ENCODE measurements at places on chromosomes 7 and 10.

DNA sequence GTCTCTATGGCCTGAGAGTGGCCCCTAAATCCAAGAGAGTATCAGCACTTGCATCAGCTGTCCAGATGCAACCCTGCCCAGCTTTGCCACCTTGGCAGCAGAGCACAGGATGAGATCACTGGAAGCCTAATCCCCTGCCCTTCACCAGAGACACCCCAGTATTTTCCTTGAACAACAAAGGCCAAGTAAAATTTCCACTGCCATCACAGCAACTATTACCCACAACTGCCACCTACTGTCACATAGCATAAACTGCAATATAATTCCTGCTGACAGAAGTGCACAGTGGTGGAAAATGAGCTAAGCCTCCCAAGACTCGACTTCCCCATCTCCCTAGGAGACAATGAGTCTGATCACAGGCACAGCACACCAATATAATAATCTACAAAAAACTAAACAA is 462.8 kb upstream of the ZWINT start:
- no peak for DNase-seq

DNA sequence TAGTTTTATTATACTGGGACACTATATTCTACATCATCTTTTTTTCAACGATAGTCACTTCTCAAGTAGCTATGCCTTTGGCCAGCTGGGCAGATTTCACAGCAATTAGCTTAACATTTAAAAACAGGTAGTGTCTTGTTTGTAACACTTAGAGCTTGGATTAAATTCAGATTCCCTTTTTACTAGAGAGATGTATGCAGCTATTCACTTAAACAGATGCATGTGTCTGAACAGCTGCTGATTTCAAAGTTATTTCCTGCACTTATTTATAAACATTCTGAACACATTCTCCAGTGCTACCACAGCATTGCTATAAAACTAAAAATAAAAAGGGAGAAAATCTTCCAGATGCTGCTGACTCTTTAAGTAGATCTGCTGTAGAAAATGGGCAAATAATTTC is 637.2 kb downstream of the POM121L12 start:
- DNase-seq = no peak

GRCh38 chr10:97067716-97068391 is 117.9 kb downstream of the SLIT1 start:
- no peak for DNase-seq

DNA sequence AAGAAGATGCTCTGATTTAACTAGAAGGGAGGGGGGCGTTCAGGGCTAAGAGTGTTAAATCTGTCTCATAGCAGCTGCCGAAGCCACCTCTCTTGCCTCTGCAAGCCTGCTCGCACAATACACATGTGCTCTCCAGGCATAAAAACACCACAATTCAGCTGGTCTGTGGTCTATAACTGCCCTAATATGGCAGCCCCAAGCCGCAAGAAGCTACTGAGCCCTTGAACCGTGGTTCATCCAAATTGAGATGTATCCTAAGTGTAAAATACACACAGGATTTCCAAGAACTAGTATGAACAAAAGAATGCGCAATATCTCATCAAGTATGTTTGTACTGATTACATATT is 70.8 kb upstream of the FGFR2 start:
- no peak for DNase-seq

- no peak for DNase-seq
These were observed 183.3 kb downstream of the SGMS1 start for GRCh38 chr10:50440489-50440888.

DNA sequence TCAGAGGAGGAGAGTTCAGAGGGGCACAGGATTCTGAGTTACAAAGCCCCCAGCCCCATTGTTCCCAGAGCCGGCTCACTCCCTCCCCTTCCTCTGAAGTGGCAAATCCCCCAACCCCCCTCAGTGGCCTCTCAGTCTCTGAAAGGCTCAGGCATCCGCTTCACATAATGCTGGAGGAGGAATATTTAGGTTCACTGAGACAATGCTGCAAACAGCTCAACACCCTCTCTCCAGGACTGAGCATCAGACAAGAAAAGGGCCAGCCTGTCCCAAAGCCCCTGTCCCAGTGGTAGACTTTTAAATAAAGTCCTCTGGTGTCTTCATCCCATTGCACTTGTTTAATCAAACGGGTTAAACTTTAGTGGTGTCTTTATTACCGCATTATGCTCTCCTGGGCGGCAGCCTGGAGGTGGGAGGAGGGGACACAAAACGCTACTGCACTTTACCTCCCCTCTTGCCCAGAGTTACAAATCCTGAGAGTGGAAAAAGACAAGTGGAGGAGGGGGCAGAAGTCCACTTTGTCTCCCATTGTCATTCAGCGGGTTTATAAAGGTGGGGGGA is 257.9 kb downstream of the FGFR2 start:
- DNase-seq = no peak

- no peak for DNase-seq
These were observed 44.5 kb downstream of the GBF1 start for GRCh38 chr10:102289840-102290239.

- no peak for DNase-seq
These were observed 99.3 kb downstream of the SEC23IP start for GRCh38 chr10:119991816-119992215.

- DNase-seq = no peak
These were observed 377.6 kb upstream of the MYO3A start for GRCh38 chr10:25556457-25556856.

- DNase-seq = no peak
These were observed 311.0 kb downstream of the PTPRN2 start for GRCh38 chr7:158276414-158277218.

DNA sequence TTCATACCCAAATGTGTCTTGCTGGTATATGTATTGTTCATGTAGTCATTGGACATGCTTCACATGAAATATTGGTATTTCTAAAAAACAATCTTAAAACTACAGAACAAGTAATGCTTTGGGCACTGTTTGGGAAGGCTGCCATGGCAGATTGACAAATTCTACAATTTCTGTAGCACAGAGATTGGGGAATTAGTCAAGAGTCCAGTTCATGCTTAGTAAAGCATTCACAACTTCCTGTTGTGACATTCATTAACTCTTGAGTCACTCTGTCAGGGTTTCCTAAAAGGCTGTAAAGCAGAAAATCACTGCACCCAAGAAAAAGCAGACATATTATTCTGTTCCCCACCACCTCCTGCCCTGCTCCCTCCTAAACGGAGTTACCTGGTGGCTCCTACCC is 398.9 kb downstream of the PHTF2 start:
- no peak for DNase-seq

- DNase-seq = no peak
These were observed 64.1 kb downstream of the MGAM2 start for GRCh38 chr7:142175594-142175993.

- DNase-seq = no peak
These were observed 392.6 kb downstream of the POM121L12 start for GRCh38 chr7:53428045-53428444.

GRCh38 chr7:121351682-121352081 is 22.9 kb downstream of the WNT16 start:
- DNase-seq = no peak

DNA sequence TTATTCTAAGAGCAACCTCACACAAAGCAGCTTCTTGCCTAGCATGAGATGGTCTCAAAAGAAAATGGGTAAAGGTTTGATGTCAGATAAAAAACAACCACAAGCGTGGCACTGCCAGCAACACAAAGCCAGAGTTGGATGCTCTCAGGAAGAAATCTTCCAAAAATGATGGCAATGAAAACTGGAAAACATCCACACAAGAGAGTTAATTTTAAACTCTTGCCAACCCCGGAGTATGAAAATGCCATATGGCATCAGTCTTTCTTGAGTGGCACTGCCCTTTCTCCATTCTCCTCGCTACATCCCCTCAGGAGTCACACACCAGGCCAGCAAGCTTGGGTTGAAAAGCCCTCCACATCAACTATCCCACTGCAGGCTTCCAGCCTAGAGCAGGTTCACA is 41.0 kb downstream of the CADPS2 start:
- no peak for DNase-seq

- no peak for DNase-seq
These were observed 133.7 kb downstream of the ARHGAP22 start for GRCh38 chr10:48470893-48471805.

- no peak for DNase-seq
These were observed 207.7 kb downstream of the MALRD1 start for GRCh38 chr10:19256331-19256730.

- no peak for DNase-seq
These were observed 76.4 kb upstream of the ZMIZ1 start for GRCh38 chr10:78992333-78992732.

DNA sequence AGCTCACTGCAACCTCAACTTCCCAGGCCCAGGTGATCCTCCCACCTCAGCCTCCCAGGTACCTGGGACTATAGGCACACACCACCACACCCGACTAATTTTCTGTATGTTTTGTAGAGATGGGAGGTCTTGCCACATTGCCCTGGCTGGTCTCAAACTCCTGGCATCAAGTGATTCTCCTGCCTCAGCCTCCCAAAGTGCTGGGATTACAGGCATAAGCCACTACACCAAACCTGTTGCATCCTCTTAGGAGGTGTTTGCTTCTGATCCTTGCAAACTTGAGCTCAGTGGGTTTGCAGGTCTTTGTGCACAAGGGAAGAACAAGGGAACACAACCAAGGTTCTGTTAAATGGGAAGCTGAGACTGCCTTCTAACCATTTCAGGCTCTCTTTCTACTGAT is 184.6 kb downstream of the ARHGAP12 start:
- no peak for DNase-seq

GRCh38 chr7:3003936-3004335 is 39.7 kb downstream of the CARD11 start:
- no peak for DNase-seq

DNA sequence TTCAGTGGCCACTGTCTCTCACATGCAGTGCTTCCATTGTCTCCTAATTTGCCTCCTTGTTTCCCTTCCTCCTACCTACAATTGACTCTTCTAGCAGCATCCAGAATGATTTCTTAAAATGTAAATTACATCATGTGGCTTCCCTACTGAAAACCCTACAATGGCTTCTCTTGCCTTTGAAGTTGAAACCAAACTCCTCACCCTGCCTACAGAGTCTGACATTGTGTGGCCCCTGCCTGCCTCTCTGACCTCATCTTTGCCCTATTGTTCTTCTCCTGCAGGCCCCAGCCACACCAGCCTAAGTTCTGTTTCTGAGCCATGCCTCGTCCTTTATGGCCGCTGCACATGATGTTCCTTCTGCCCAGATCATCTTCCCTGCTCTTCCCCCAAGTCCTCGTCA is 35.8 kb upstream of the CDK1 start:
- DNase-seq = no peak

DNA sequence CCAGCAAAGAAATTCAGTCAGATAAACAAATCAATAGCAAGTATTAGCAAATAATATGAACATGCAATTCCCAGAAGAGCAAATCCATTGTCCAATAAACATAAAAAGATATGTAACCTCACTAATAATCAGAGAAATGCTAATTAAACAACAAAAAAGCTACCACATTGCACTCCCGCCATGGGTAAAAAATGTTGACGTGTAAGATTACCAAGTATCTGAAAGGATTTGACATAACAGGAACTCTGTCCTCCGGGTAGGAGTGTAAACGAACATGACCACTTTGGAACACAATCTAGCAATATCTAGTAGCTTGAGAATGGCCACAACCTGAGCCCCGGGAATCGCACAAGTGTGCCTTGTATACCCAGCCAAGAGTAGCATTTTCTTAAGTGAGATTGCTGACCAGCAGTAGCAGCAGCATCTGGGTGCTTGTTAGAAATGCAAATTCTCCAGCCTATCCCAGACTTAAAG is 31.6 kb downstream of the DYDC1 start:
- no peak for DNase-seq

GRCh38 chr7:53218730-53219504 is 183.5 kb downstream of the POM121L12 start:
- DNase-seq = peak; percentile 7

DNA sequence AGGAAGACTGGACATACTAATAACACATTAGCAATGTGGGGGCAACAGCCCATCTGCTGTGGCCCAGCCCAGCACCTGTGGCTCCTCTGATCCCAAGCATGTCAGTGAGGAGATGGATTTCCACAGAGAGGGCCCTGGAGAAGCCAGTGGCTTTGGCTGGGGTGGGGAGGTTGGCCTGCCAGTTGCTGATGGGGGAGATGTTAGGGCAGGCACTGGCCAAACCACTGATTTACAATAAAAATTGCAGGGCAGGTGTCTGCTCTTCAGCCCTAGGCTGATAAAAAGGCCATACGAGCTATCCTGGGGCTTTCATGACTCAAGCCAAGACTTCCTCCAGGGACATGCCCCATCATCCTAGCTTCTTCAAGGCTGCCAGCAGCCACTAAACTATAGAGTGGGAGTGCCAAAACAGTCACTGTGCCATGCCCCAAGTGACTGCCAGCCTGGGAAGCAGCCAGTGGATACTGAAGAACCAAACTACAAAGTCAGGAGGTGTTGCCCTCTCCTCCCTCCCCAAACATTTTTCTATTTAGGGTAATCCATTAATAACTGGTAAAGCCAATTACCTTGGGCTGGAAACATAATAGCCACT is 37.8 kb downstream of the DPCD start:
- DNase-seq = no peak

DNA sequence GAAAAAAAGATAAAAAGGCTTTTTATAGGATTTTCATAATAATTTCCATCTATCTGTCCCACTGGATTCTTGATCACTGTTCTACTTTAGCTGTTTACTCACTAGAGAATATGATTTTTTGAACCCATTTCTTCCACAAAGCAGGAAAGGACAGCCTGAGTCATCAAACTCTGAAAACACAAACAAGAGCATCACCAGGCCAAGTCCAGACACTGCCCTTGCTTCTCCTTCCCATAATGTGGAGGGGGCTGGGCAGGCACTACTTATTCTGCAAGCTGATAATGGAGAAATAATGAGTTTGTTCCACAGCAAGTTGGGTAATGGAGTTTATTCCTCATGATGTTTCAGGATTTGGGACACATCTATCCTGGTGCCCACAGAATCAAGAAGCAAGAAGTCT is 13.0 kb upstream of the KCNIP2 start:
- no peak for DNase-seq

DNA sequence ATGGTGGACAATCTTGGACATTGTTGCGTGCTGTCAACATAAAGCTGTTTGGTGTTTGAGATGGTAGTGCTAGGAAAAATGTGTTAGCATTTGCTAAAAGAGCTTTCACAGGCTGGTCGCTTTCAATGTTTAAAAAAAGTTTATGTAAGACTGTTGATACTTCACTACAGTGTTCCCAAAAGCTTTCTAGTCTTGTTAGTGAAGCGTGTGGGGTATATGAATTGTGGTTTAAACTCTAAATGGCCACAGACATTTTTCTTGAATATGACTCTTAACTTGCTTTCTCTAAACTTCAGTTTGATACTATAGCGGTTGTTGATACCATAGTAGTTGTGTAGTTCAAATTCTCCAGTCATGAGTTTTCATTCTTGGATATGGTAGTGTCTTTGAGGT is 44.9 kb downstream of the MCU start:
- no peak for DNase-seq

- no peak for DNase-seq
These were observed 22.7 kb downstream of the OGDHL start for GRCh38 chr10:49739426-49739825.

- no peak for DNase-seq
These were observed 170.4 kb upstream of the NRG3 start for GRCh38 chr10:81704596-81704995.

DNA sequence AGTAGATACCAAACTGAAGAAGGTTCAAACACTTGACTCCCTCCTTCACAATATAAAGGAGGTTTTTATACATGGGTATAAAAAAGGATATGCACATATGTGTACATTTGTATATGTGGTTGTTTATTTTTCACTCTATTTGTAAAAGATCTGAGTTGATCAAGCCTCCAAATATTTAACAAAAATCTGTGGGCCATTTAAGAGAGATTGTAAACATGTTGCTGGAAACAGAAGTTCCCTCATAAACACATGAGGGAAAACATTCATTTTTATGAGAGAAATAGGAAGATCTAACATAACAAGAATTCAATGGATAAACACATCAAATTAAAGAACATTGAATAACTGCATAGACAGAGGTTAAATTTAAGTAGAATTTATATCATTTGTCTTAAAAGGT is 81.7 kb downstream of the COL28A1 start:
- no peak for DNase-seq
